Kidney epithelial cell (primary cell): ENCODE measurements at places on chromosomes 7 and 10.
A peak's percentile ranks its signal among the peaks of the same experiment; 100 is the strongest.

DNA sequence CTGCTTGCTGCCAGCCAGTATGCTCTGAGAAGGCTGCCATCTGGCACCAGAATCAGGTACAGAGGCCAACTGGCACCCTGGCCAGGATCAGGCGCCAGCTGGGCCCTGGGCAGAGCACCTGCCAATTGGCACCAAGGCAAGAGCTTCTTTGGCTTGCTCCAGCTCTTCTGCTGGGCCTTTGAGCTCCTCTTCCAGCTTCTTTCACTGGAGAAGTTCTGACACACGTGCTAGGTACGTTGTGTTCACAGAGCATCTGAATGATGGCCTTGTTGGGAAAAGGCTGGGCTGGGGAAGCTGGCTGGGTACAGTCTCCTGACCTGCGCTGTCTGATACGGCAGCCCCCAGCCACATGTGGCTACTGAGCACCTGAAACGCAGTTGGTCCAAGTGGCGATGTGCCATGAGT, 31.7 kb upstream of the OPALIN start:
- no peak for DNase-seq

- DNase-seq, result no peak
Measured at GRCh38 chr10:21969326-21970287, 33.9 kb downstream of the DNAJC1 start.

DNA sequence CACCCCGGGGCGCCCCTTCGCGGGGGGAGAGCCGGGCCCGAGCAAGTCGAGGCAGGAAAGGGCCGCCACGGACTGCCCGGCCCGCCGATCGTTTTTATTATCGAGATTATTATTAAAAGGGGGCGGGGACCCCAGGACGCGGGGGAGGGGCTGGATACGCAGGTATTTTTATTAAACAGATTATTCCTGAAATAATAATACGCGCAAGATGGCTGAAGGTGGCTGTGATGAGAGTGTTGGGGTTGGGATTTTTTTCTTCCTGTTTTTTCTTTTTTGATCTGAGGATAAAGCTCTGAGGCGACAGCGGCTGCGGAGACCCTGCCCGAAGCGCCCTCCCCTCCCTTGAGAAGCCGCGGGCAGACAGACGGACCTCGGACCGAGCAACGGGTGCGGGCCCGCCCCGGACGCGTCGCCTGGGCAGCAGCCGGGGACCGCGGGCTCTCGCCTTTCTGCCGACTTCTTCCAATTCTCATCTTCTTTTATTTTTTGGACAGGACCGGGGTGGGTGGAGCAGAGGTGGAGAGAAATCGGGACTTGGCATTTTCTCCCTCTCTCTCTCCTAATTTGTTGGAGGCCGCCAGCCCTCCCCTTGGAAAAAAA, 1.4 kb upstream of the TRIM8 start:
- DNase-seq, result no peak

DNA sequence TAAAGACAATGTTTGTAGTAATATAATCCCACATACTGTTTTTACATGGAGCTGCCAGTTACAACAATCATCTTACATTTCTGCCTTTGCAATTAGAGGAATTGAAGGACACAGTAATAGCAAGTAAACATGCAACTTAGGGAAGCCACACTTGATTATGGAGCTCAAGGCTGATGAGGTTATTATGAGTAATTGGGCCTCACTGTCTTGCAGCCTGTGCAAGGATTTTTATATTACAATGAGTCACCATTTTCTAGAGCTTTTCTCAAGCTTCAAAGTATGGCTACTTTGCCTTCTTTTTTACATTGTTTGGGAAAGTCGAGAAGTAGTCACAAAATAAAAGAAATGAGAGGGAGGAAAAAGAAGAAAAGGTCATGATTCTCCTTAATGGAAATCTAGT, 226.4 kb downstream of the KIAA1217 start:
- no peak for DNase-seq

- no peak for DNase-seq
Measured at GRCh38 chr10:51894771-51895578, 195.6 kb upstream of the CSTF2T start.

GRCh38 chr7:131087756-131088658, 239.7 kb upstream of the MKLN1 start:
- no peak for DNase-seq

DNA sequence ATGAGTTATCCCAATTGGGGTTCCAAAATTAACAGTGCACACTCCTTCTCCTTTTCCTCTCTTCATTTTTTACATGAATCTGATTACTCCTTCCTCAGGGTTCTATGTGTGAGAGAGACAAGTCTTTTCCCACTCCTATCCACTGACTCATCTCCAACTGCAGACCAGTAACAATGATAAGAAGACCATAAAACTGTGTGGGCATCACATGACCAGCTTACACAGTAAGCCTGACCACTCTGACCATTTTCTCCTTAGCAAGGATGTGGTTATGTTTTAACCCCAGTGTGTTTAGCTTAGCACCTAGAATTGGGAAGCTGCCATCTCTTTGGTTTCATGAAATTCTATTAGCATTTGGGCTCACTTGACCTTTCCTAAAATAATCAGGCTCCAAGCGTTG, 145.0 kb upstream of the CALCR start:
- peak; percentile 86 for DNase-seq
